ENCODE measurements at places on chromosomes 5 and 9. TPM values are rescaled to one million over a fixed set of nuclear protein-coding genes. Genes with fewer than 3 reads are reported as not detected.

- no peak for DNase-seq
Measured at GRCh38 chr9:109278216-109278615, 42.6 kb downstream of the EPB41L4B start.

DNA sequence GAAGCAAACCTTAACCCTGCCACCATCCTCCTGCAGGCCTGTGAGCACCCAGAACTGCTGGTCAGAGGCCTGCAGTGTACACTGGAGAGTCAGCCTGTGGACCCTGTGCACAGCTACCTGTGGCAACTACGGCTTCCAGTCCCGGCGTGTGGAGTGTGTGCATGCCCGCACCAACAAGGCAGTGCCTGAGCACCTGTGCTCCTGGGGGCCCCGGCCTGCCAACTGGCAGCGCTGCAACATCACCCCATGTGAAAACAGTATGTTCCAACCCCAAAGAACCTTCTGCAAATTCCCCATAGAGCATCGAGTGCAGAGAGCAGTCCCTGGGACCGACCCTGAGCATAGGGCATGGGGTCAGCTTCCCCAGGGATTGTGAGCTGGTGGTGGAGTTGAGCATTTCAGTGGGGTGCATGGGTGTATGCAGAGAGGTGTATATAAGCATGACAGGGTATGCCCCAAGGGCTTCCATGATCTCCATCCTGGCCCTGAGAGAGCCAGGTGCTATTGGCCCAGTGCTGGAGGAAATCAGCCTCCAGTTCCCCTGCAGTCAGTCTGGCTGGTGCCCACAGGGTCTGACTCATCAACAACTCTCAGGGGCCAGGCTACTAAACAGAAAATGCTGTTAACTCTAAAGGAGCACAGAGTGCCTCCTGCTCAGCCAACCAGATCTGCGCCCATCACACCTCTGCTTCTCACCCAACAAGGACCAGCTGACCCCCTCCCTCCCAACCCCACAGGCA is 126.2 kb downstream of the SAXO1 start:
- no peak for DNase-seq

The PDZD2 gene
- total RNA-seq, result 4.5 TPM

The PTGES gene
- total RNA-seq, result 2.2 TPM

GRCh38 chr9:113932906-113933584 is 56.9 kb downstream of the ZNF618 start:
- DNase-seq, result peak; percentile 46

GRCh38 chr5:59591162-59591561 is 302.4 kb downstream of the PDE4D start:
- no peak for DNase-seq

The PCA3 gene
- not detected for total RNA-seq

- no peak for DNase-seq
Measured at GRCh38 chr9:14829204-14829603, 81.0 kb downstream of the FREM1 start.

The DPH7 gene
- 43.7 TPM for total RNA-seq

DNA sequence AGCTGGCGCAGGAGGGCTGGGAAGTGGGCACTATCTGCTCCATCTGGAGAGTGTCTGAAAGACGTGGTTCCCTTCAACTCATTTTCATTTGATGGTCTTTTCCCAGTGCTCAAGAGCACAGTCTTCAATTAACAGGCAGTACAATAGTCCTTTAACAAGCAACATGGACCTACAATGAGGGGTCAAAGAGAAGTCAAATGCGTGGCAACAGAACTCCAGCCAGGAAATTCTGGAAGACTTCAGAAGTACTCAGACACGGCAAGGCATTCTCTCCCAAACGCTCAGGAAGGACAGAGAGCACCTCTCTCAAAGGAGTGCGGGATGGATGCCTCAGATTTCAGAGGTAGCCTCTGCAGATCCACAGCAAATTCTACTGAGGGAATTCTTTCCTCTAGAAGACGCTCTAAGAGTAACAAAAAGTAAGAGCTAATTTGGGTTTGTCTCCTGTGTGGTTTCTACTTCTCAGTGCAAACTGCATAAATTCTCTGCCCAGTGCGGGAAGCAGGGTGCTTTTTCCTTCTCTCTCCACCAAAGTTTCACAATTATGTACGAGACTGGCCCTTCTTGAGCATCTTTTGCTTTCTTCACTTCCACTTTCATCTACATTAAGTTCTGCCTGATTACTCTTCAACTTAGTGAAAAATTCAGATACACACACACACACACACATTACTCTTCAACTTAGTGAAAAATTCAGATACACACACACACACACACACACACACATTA is 56.4 kb downstream of the LHFPL2 start:
- no peak for DNase-seq

The PCDHB4 gene
- 2.8 TPM for total RNA-seq

The AFAP1L1 gene
- 10.4 TPM for total RNA-seq

- DNase-seq, result no peak
Measured at GRCh38 chr9:77673941-77674791, 26.0 kb upstream of the GNA14 start.

The CSF1R gene
- 76.3 TPM for total RNA-seq

The CYSRT1 gene
- total RNA-seq, result not detected

- DNase-seq, result no peak
Measured at GRCh38 chr5:98827161-98827560, 53.7 kb downstream of the RGMB start.

- no peak for DNase-seq
Measured at GRCh38 chr5:168642019-168642418, 62.9 kb upstream of the PANK3 start.

The TMC1 gene
- total RNA-seq, result not detected
